ENCODE measurements at places on chromosomes 2 and 18.

GRCh38 chr18:57325491-57326166 is 26.7 kb upstream of the ST8SIA3 start:
- DNase-seq, result no peak

- DNase-seq, result no peak
Observed at GRCh38 chr2:224777559-224777930, 61.4 kb upstream of the CCDC195 start.

GRCh38 chr18:25464227-25464626 is 112.3 kb upstream of the ZNF521 start:
- no peak for DNase-seq

DNA sequence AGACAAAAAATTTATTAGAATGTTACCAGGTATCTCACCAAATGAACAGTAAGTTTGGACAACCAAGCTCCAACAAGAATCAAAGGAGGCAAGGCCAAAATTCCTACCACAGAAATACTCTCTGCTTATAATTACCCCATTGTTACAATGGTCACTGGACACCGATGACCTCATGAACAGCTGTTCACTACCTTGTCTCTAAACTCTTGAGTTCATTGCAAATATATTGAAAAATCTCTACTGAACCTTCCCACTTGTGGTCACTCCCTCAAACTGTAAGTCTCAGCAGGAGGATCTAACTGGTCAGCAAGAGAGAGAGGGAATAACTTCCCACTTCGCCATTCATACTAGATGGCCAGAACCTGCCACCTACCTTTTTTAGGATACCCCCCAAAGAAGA is 50.0 kb downstream of the ERBB4 start:
- no peak for DNase-seq

- DNase-seq, result no peak
Observed at GRCh38 chr18:62347089-62347506, 22.0 kb downstream of the TNFRSF11A start.

GRCh38 chr2:132811148-132811915 is 141.3 kb upstream of the LYPD1 start:
- DNase-seq, result no peak

DNA sequence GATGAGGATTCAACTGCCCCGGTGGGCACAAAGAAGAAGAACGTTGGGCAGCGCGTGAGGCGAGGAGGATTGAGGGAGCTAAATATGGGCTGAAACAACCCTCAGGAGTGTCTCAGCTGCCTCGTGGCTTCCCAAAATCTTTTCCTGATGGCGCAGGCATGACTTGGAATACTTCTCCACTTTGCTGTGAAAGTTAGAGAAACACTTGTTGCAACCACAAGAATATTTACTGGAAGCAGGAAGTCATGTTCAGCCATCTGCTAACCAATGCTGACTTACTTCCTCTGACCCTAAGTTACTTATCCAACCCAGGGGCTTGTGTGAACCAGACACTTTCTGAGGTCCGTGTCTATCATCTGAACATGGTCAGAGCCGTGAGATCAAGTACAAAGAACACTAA is 148.8 kb downstream of the ARL4C start:
- no peak for DNase-seq

- DNase-seq, result no peak
Observed at GRCh38 chr18:60506190-60506589, 133.6 kb upstream of the MC4R start.

DNA sequence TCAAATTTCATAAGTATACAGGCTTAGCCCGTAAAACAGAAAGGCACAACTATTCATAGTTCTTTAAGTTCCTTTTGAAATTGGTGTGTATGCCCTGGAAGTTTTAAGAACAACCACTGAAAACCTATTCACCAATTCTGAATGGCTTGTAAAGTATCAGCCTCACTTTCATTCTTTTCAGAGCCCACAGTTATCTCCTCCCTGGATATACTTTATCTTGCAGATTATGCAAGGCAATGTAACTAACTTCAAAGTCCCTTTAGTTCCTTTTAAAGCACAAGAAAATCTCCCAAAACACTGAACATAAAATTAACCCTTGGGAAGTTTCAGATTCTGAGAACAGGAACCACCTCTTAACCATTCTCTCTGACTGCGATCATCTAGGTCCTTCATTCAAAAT is 1.1 kb downstream of the STRN start:
- no peak for DNase-seq

- no peak for DNase-seq
Observed at GRCh38 chr2:134852518-134852917, 14.1 kb downstream of the ACMSD start.

DNA sequence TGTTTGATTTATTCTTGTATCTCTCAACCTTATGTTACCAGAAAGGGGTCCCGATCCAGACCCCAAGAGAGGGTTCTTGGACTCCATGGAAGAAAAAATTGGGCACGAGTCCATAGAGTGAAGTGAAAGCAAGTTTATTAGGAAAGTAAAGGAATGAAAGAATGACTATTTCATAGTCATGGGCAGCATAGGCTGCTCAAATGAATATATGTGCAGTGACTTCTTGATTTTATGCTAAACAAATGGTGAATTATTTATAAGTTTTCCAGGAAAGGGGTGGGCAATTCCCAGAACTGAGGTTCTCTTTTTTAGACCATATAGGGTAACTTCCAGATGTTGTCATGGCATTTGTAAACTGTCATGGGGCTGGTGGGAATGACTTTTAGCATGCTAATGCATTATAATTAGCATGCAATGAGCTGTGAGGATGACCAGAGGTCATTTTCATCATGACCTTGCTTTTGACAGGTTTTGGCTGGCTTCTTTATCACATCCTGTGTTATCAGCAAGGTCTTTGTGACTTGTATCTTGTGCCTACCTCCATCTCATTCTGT is 832.4 kb upstream of the CDH2 start:
- DNase-seq, result no peak

DNA sequence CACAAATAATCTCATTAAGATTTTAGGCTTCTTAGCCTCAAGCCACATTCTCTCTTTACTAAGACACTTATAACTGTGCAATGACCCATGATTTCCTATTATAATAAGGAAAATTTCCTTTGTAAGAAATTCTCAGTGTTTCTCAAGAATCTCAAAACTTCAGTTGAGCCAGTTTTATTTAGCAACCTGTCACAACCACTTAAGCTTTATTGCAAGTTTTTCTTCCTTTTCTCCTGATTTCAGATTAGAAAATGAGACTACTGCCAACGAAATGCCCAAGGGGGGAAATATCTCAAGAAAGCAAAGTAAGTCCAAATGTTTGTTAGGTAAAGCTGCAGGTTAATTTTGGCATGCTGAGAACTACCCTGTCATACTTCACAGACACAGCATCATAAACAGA is 178.5 kb downstream of the THADA start:
- no peak for DNase-seq

DNA sequence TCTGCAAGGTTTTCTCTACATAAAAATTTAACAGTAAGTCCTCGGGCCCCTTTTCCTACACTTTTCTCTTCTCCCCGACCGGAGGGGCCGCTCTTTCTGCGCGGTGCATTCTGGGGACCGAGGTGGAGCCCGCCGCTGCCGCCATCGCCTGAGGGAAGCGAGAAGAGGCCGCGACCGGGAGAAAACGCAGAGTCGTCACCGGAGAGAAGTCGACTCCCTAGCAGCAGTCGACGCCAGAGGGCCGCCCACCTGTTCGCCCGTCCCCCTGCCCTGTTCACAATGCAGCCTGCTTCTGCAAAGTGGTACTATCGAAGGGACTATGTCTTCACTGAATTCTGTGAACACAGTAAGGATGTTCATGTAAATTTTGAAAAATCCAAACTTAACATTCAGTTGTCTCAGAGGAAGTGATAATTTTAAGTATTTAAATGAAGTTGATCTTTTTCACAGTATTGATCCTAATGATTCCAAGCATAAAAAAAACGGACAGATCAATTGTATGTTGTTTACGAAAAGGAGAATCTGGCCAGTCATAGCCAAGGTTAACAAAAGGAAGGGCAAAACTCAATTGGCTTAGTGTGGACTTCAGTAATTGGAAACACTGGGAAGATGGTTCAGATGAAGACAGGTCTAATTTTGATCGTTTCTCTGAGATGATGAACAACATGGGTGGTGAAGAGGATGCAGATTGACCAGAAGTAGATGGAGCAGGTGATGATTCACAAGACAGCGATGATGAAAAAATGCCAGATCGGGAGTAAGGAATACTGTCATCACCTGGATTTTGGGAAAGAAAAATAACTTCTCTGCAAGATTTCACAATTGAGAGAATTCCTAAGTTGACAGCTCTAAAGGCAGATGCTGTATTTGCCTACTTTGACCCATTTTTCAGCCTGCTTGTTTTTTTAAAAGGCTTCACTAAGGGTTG is 55.8 kb downstream of the ASXL2 start:
- DNase-seq, result peak; percentile 53

- no peak for DNase-seq
Observed at GRCh38 chr2:114548151-114548550, 105.7 kb downstream of the DPP10 start.

DNA sequence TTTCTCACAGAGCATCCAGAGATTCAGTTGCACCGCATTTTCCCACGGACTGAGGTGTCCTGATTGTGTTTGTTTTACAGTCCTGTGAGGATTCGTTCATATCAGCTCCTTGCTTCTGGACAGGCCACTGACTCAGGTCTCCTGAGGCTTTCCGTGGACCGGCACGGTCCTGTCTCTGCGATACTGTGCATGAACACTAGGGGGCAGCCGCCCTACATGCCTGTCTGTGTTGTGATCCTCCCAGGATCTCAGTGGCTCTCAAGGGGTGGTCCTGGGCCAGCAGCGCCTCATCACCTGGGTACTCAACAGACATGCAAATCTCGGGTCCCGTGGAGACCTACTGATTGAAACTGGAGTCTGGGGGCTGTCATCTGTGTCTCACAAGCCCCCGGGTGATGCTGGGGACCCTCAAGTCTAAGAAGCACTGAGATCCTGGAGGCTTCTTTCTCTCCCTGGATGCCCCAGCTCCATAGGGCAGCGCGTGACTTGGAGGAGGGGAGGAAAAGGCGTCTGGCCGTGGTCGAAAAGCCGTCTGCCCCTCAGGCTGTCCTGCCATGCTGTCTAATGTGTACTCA is 28.9 kb downstream of the IL1R2 start:
- peak; percentile 88 for DNase-seq

- peak; percentile 21 for DNase-seq
Observed at GRCh38 chr2:37323781-37324535, 675 bp downstream of the PRKD3 start.

DNA sequence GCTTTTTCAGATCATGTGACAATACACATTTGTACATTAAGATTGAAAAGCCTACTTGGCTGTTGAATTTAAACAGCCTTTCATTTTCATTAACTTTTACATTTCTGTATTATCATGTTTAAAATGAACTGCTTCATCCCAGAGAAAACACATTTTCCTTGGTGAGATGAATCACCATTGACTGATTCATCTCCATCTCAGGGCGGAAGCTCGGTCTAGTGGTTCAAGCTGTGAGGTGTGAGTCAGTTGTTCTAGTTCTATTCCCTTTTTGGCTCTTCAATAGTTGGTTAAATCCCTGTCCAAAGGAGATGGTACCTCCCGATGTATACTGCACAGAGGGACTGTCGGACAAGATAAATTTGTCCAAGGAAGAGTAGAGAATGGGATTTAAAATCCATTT is 189.7 kb downstream of the ADCYAP1 start:
- DNase-seq, result no peak

DNA sequence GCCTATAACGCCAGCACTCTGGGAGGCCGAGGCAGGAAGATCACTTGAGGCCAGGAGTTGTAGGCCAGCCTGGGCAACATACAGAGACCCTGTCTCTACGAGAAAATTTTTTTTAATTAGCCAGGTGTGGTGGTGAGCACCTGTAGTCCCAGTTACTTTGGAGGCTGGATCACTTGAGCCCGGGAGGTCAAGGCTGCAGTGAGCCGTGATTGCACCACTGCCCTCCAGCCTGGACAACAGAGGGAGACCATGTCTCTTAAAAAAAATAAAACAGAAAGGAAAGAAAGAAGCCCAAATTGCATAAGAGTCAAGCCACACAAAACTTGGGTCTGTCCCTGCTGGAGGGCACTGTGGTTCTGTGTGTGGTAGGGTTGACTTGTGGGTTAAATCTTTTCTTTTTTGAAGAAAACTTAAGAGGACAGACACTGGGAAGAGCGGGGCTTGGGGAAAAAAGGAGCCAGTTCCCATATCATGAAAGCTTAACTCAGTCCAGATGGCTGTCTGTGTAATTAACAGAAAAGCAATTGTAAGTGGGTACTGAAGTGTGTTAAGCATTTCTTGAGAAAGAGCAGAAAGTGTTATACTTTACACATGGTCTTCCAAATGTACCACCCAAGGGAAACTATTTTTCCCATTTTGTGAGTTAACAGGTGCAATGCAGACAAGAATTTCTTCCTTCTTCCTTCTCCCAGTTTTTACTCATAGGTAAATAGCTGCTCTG is 115.1 kb downstream of the ALPK2 start:
- no peak for DNase-seq

GRCh38 chr18:56152551-56153310 is 485.7 kb downstream of the TXNL1 start:
- DNase-seq, result no peak

GRCh38 chr18:26771524-26771923 is 94.0 kb downstream of the AQP4 start:
- no peak for DNase-seq

DNA sequence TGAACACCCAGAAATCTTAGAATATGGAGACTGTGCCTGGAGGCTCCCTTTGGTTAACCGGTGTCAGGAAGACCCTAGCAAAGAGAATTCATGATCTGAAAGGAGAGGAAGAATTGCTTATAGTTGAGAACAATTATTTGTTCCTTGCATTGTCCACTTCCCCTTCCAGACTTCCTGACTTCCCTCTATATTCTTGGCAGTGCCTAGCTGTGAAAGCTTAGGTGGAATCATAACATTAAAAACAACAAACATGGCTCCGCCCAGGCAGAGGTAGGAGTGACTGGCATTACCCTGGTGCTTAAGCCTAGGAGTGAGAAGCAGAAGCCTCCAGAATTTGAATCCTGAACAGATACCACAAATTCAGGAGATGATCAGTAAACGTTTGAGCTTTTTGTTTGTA is 1.9 kb downstream of the TTL start:
- no peak for DNase-seq

GRCh38 chr2:23988371-23988770 is 21.5 kb upstream of the MFSD2B start:
- no peak for DNase-seq

- no peak for DNase-seq
Observed at GRCh38 chr2:3257826-3258225, 119.8 kb downstream of the EIPR1 start.

- no peak for DNase-seq
Observed at GRCh38 chr18:9066358-9066757, 36.1 kb upstream of the NDUFV2 start.

GRCh38 chr2:163441603-163442002 is 294.2 kb downstream of the FIGN start:
- no peak for DNase-seq

DNA sequence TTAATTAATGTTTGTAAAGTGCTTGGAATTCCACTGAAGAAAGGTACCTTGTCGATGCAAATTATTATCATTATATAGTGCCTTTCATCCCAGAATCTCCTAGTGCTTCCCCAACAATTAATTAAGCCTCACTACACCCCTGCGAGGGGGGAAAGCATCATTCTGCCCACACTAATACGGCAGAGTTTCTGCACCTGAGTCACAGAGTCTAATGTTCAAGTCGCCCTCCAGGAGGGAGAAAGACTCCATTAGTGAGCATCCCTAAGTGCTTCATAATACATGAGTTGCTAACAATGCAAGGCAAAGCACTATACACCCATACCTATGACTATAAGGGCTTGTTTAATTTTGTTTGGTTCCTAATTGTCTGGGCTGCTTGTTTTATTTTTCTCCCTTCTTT is 25.4 kb upstream of the NRP2 start:
- DNase-seq, result no peak
